NCI-H2081 treated with DMSO at 0.1 percent for 48 hours (cell line): ENCODE measurements at places on chromosomes 12 and 14.

DNA sequence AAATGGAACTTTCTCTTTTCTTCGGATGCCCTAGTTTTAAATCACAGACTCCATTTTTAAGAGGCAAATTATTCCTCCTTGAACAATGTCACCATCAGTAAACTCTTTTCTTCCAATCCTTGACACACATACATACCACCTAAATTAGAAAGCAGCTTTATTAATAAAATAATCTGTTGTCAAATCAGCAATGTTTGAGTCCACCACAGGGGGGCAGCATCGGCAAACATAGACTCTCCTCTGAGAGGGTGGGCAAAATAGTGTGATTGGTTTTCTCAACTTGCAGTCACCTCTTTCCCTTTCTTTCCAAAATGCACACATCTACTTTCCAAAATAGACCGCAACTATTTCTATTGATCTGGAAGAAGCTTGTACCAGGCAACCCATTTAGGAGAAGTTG, 438.4 kb upstream of the OR4E1 start:
- DNase-seq, result no peak

- no peak for DNase-seq
These were observed 13.4 kb downstream of the ANKRD13A start for GRCh38 chr12:110012659-110013058.

- DNase-seq, result no peak
These were observed 161.5 kb upstream of the VASH1 start for GRCh38 chr14:76599559-76600287.

GRCh38 chr12:16833376-16834015, 227.5 kb upstream of the LMO3 start:
- no peak for DNase-seq

DNA sequence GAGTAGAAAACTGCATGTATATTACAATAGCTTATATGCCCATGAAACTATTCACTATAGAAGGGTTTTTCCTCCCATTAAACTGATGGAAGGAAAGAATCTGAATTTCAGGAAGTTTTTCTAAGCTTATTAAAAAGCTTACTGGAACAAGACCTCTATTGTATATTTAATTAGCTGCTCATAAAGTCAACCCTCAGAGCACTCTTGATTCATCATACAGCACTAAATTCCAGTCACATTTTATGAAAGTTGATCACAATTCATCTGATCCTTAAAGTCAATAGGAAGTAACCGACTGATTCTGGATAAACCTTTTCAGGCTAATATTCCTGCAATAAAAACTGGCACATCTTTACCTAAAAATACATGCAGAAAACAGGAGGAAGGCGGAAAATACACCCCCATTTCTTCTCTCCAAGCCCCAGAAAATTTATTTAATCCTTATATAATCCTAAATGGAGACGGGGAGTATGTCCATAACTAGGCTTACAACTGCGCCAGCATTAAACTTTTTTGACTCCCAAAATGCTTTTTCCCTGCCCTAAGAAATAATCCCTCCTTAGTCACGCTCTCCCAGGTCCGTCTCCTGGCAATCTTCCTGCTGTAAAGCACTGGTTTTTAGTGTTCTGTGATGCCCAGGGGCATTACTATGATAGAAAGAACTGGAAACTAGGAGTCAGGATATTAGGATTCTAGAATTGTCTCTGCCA, 35.3 kb downstream of the DICER1 start:
- no peak for DNase-seq

- no peak for DNase-seq
These were observed at the start of gene NAB2 for GRCh38 chr12:57088354-57089270. Gene NAB2, plus strand, starts transcription at chr12:57089114. Its CDS starts 158 bp downstream, at chr12:57089272.

GRCh38 chr12:15599266-15600037, 189.7 kb downstream of the EPS8 start:
- DNase-seq, result no peak

GRCh38 chr12:42705863-42706262, 116.3 kb upstream of the PRICKLE1 start:
- no peak for DNase-seq

DNA sequence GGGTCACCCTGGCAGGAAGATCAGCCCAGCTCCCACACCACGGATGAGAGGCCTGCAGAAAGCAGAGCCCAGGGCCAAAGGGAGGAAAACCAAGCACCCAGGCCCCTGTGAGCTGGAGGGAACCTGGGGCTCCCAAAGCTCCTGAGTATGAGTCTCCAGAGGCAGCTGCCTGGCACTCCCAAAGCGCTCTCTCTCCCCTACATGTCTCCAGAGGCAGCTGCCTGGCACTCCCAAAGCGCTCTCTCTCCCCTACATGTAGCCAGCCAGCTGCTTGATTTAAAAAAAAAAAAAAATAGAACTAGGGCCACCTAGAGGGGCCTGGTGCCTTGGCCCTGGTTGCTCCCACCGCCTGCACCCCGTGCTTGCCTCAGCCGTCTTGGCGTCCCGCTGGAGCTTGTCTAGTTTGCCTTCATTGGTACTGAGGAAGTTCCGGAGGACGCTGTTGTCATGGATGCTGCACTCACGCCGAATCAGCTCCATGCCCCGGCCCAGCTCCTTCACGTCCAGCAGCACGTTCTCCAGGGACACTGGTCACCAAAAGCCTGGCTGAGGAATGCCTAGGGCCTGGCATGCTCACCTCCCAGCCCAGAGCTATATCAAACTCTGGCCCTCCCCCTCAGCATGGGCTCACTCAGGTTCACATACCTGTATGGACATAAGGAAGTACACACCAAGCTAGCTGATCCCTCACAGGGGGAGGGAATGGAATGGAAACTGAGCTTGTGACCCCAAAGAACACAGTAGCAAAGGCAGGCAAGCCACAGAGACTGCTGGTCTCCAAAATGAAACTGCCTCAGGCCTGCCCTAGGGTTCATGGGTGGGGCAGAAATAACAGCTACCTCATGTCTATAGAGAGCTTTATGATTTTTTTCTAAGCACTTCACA, 24.7 kb downstream of the PRPF40B start:
- no peak for DNase-seq

DNA sequence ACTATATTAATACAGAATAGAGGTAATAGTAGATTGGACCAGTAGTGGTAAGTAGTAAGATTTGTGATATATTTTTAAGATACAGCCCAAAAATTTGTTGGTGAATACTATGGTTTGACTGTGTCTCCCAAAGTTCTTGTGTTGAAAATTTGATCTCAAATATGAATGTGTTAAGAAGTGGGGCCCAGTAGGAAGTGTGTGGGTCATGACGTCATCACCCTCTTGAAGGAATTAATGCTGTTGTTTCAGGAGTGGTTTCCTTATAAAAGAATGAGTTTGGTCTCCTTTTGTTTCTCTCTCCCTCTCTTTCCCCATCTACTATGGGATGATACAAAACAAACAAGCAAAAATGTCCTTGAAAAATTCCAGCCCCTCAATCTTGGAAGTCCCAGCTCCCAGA, 16.3 kb downstream of the LUM start:
- no peak for DNase-seq

DNA sequence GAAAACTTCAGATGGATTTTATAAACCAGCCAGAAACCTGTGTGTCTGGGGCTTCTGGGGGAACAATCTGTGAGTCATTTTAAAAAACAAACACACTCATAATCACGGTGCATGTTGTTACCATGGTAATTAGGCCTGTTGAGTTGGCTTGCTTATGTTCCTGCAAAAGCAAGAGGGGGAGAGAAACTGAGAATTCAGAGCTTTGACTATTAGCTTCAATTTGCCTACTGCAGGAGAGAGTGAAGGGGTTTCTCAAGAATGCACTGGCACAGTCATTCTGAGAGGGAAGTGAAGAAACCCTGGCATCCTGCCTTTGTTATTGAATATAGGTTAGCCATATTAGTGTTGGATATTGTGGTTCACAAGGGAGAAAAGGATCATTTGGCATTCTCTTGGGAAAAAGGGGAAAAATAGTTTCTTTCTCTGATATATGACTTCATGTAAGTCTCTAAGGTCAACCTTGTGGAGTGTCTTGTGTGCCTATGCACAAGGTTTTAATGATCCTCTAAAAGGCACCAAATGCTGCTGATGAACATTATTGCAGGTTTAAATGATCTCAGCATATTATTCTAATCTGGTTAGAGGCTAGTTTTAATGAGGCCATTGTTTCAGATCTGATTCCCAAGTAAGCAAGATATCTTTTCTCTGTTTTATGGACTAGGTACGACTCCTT, 12.9 kb downstream of the GNG2 start:
- DNase-seq, result peak; percentile 87

DNA sequence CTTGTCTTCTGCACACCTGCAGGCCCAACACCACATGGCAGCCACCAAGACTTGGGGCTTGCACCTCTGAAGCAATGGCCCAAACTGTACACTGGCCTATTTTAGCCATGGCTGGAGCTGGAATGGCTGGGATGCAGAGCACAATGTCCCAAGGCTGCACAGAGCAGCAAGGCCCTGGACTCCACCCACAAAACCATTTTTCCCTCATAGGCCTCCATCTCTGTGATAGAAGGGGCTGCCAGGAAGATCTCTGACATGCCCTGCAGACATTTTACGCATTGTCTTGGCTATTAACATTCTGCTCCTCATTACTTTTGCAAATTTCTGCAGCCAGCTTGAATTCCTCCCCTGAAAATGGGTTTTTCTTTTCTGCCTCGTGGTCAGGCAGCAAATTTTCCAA, 22.1 kb downstream of the ATXN7L3B start:
- no peak for DNase-seq

DNA sequence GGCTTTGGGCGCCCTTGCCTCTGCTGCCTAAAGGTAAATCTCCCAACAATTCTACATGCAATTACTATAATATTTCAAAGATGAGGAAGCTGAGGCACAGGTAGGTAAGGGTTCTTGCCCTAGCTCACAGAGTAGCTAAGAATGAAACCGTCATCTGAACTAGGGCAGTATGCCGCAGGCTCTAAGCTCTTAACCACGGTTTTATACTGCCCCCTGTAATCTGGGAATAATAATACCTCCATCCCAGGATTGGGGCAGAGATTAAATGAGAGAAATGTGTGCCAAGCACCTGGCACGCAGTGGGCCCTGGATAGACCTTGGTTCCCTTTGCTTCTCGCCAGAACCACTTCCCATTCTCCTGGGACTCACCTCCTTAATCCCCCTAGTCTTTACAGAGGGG, 1.5 kb upstream of the HRK start:
- DNase-seq, result no peak

GRCh38 chr14:100791995-100792394, 33.9 kb upstream of the MEG3 start:
- DNase-seq, result no peak

DNA sequence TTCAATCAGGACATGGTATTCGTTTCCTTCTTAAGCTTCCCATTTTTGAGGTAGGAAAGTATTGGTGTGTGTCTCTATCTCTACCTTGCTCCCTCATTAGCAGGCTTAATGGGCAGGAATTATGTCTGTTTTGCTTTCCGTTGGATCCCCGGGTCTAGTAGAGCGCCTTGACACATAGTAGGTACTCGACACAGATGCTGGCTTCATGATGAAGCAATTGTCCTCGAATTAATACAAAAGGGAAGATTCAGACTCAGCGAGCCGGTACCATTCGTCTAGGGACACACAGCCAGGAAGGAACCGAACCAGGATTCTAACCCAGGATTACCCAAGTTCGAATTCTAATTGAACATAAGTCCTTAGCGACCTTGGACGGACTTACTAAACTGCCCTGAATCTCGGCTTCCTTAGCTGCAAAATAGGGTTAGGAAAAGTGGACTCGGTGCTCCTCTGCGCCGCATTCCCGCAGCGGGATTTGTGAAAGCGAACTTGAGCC, 496 bp upstream of the ISCU start:
- DNase-seq, result no peak

DNA sequence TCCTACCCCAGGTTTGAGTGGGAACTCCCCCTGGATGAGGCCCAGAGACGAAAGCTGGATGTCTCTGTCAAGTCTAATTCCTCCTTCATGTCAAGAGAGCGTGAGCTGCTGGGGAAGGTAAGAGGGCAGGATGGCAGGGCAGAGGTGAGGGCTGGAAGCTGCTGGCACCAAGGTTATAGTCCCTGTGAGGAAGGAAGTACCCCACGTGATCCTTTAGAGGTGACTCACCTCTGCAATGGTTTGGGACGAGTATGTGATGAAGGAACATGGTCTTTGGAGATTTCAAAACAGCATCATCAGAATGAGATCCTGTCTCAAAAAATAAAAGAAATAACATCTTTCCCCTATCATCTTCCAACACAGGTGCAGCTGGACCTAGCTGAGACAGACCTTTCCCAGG, 9.2 kb upstream of the MYL6B start:
- no peak for DNase-seq

- DNase-seq, result no peak
These were observed 44.4 kb downstream of the PRMT8 start for GRCh38 chr12:3535431-3535841.

DNA sequence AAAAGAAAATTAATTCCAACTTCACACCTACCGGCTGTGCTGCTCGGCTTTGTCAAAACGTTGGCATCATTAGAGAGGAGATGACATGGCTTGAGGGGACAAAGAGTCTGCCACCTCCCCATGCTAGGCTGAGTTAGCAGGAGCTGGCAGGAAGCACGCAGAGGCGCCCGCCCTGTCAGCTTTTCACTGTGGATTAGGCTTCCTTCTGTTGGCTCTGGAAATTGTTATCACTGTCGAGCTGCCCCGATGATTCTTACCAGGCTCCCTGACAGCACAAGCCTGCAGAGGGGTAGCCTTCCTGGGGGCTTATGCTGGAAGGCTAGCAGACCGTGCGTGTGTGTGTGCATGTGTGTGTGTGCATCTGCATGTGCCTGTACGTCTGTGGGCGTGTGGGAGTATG, 490.9 kb upstream of the TBX3 start:
- no peak for DNase-seq

DNA sequence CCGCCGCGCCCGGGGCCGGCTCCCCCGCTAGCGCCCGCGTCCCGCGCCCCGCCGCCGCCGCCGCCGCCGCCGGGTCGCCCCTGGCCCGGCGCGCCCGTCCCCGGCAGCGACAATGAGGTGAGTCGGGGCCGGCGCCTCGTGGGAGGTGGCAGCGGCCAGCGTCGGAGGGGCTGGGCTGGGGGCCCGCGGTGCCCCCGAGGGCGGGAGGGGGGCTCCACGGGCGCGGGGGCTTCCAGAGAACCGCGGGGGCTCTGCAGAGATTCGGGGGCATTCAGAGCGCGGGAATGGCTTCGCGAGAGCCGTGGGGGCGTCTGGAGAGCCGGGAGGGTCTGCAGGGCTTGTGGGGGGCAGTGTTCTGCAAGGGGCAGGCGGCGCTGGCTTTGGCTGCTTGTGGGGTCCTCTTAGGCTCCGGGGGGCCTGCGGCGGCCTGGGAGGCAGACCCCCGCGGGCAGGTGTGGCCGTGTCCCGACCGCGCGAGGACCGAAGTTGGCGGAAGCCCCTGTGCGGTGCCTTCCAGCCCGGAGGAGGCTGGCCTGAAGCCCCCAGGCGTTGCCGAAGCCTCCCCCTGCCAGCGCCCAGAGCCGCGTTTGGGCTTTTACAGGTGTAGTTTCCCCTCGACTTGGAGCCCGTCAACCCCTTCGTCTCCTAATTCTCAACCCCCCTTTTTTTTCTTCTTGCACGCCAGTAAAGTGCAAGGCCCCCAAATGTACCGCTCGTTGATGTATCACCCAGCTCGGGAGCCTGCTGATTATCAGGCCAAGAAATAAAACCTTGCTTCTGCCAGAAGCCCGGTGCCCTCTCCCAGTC, 93.1 kb upstream of the EVL start:
- DNase-seq, result no peak

GRCh38 chr14:89828471-89829165, 125.9 kb downstream of the EFCAB11 start:
- DNase-seq, result no peak

GRCh38 chr14:25828562-25828961, 769.3 kb downstream of the NOVA1 start:
- no peak for DNase-seq
